ENCODE measurements at places on chromosomes 2 and 18.
A peak's percentile ranks its signal among the peaks of the same experiment; 100 is the strongest.

DNA sequence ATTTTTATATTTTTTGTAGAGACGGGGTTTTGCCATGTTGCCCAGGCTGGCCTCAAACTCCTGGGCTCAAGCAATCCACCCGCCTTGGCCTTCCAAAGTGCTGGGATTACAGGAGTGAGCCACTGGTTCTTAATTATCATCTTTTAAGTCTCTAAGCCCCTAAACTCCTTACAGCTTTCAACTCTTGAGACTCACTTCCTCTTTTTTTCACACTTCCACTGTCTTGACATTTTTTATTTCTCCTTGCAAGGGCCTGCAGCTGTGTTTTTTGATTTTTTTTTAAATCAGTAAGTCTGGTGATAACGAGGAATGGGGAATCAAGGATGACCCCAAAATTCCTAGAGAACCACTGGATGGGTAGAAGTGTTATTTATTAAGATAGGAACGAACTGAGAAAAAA is 8.6 kb upstream of the ABCB11 start:
- DNase-seq, result no peak

DNA sequence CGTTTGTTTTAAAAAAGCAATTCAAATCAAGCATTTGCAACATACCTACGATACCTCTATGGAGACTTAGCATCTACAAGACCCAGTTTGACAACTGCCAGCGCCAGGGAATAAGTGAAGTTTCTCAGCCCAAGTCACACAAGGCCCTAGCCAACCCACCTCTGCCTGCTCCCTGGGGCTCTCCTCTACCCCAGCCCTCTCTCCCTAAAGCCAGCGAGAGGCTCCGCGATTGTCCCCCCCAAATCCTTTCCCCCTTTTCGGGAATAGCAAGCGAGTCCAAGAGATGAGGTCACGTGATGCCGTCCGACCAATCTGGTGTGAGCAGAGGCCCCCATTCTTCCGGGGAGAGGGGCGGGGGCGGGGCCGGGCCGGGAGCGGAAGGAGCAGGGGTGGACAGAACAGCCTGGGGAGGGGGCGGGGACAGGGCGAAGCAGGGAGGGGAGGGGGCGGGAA is 102.2 kb upstream of the RAB6C start:
- peak; percentile 56 for DNase-seq

DNA sequence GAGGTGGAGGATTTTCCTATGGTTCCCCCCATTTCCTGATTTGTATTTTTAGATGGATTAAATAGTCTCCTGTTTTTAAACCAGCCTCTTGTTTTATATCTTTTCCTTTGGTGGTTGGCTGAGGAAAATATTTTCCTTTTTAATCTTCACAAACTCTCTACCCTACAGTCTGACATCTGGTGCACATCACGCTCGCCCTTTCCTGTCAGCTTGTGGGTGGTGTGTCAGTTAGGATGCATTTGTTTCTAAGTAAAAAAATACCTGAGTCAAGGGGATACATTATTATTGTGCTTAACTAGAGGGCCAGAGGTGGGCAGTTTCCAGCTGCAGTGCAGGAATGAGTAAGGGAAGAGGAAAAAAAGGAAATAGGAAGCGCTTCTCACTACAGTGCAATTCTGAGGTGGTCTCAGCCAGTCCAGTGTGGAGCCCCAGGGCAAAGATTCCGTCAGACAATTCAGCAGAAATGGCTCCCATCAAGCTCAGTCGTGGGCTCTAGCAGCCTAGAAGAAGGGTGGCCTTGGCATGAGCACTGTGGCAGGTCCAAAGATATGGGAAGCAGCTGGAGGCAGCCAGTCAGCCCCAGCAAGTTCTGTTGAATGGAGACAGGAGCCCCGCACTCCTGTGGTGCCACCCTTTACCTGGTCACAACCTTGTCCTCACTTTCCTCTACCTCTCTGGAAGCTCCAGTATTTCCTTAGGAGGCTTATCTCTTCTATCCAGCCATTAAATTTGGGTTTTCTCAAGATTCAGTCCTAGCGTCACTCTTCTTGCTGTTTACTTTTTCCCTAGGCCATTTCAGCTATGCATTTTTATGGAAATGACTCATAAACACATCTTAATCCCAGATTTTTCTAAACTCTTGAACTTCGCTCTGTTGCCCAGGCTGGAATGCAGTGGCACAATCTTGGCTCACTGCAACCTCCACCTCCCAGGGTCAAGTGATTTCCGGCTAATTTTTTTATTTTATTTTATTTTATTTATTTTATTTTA is 18.5 kb downstream of the SFTPB start:
- DNase-seq, result peak; percentile 39

DNA sequence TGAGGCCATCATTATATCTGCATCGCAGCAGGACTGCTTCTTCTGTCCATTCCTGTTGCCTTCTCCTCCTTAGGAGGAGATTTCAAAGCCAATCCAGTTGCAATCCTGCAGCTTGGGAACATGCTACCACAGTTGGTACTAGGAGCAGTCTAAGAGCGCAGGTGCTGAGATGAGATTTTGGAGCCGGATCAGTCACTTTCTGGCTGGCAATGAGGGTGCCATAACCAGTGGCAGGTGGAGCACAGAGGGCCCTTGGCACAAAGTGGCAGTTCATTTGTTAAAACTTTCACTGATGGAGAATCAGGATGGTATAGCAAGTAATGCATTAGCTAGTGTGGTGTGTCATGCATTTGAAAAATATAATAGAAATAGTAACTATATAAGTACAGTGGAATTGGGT is 173.7 kb upstream of the ATP5MC3 start:
- DNase-seq, result no peak

GRCh38 chr18:25795213-25795612 is 295.2 kb downstream of the SS18 start:
- no peak for DNase-seq

GRCh38 chr2:72136933-72137497 is 10.6 kb downstream of the CYP26B1 start:
- DNase-seq, result no peak

DNA sequence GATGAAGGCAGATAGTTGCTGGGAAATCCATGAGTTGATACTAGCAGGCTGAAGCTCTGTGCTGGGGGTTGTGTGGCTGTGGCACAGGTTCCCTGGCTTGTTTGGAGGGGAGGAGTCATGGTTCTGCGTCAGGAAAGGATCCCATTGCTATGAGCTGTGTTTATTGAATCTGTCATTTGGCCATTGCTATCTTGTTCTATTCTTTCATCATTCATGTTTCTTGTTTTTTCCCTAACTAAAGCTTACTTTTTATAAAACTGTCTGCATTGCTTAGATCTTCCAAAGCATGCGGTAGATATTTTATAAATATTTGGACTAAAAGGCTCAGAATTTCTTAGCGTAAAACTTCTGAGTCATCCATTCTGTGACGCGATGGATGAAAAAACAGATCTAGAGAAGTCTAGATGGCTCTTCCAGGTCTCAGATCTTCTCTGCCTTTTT is 335.3 kb downstream of the PTPRM start:
- peak; percentile 96 for DNase-seq

- DNase-seq, result peak; percentile 76
Observed at GRCh38 chr2:191051825-191052778, 38.1 kb upstream of the STAT1 start.

DNA sequence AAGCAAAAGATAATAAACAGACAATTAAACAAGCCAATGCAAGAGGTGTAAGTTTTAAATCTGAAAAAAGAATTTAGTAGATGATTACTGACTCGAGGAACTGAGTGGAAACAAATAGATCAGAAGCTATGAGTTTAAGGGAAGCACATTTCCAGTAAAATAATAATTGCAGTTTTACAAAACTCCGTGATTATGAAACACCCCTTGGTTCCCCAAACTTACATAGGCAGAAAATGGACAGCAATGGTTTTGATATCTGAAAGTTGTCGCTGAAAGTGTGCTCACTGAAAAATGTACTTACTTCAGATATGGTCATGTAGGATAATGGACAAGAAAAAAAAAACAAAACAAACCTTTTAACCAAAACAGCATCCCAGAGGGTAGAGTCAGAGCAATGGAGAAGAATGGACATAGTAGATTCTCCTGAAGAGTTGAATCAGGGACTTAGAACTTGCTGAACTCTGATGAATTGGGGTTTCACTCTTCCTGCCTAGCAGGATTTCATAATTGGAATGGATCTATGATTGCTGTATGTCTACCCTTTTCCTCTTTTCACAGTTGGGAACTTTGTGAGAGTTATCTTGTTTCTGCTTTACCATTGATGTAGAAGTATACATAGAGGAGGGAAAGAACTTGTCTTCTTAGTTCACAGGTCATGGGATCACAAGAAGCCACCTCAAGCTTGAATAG is 305.6 kb upstream of the ZEB2 start:
- no peak for DNase-seq

DNA sequence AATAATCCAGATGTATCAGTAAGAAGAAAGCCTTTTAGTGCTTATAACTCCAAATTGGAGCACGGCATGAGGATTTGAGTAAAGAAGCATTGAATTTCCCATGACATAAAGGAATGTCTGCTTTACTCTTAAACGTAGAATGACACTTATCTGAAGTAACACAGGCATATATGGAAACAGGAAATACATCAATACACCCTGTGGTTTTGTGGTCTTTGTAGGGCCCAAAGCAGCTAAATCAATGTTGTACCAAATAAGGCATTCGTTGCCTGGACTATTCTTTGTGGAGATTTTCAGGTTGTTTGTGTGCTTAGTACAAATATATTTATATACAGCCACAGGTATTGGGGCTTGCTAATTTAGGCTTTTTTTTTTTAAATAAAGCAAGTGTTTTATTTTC is 660.5 kb downstream of the LRRTM4 start:
- peak; percentile 64 for DNase-seq

- DNase-seq, result no peak
Observed at GRCh38 chr2:120105360-120105759, 92.5 kb downstream of the EPB41L5 start.

DNA sequence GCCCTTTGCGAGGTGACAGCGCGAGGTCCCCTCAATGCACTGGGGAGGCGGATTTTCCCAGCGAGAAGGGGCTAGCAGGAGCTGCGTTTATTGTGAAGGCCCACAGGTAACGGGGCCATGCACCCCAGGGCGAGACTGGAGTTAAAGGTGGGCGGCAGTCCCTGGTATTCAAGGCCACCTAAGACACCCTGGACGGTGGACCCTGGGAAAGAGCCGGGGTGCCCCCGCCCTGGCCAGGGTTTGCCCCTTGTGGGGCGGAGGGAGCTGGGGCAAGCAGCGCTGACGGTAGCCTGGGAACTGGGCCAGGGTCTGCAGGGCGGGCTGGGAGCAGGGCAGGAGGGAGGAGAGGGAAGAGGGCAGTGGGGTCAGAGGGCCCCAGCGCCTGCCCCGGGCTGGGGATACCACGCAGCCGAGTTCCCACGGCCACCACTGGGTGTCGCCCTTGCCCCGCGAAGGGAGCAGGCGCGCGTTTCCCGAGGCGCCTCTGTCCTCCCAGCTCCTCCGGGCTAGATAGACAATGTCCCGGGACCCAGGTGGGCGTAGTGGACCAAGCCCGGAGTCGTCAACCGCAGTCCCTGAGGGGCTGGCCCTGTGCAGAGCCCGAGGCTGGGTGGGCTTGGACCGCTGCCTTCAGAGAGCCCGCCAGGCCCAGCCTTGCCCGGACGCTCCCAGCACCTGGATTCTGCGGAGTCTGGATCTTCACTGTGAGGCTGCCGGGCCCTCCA is 80.2 kb downstream of the SMAD4 start:
- DNase-seq, result peak; percentile 36

DNA sequence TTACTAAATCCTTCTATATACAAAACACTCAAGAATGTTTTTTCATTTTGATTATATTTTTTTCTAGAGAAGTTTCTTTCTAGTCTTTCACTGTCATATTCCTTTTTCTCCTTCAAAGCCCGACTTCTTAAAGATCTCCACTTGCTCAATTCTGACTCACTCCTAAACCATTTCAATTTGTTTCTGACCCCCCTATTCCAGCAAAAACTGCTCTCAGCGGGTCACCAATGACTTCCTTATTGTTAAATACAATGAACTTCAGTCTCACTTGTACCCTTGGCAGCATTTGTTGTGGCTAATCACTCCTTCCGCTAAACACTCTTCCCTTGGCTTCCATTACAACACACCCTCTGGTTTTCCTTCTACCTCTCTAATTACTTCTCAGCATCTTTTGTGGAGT is 111.1 kb upstream of the RBBP8 start:
- DNase-seq, result peak; percentile 26

DNA sequence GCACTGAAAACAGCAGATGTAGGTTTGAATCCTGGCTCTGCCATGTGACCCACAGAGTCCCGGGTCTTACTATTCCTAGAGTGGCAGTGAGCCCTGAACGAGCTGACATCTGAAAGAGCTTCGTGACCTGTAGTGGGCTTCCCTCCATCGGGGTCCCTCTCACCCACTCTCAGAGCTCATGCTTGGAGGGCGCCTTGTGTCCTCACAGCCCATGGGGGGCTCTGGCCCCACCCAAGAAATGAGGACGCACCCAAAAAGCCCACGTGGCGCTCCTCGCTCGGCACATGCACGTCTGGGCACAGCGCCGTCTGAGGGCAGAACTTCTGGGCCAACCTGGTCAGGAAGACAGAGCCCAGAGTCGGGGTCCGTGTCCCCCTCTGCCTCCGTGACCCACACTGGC is 23.7 kb downstream of the LBH start:
- DNase-seq, result no peak

DNA sequence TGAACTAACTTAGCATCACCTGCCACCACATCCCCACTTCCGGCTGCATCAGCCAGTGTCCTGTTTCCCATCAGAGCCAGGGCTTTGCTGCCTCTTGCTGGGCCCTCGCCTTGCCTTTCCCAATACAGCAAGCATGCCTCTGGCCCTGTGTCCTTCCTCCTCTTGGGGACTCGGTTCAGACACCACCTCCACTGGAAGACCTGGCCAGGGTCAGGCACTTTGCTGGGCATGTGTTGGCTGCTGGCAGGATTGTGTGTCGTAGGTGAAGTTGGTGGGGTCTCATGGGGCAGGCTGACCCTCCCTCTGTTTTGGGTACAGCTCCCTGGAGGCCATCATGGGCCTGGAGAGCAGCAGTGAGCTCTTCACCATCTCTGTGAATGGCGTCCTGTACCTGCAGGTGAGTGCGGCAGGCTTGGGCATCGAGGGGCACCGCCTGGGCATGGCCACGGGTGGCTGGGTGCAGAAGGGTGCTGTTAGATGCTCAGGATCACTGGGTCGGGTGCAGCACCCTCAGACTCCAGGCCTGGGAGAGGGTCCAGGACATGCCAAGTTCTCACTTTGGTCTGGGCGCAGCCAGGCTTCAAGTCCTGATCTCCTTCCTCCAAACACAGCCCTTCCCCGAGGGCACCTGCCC is 6.6 kb downstream of the ERFE start:
- no peak for DNase-seq

DNA sequence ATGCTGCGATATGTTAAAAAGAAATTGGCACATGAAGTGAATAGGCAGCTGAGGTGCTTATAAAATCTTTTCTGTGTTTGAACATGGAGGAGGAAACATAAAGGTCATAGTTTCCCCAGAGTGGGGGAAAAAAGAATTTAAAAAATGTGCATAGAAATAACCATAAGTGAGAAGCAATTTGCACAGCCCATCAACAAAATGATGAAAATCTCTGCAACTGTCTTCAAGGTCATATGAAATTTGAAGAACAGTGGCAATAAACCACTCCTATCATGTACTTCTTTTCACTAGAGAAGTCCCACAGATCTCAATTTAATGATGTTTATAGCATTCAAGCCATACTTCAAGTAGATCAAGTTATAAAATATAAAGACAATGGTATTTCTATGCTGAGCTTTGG is 46.7 kb upstream of the ZNF804A start:
- no peak for DNase-seq

- DNase-seq, result no peak
Observed at GRCh38 chr2:132901661-132902060, 231.7 kb upstream of the LYPD1 start.
